Activated CD8-positive, alpha-beta T cell treated with anti-CD3 and anti-CD28 coated beads for 36 hours (primary cell): ENCODE measurements at places on chromosomes 4 and X. TPM values are rescaled to one million over a fixed set of nuclear protein-coding genes. Genes with fewer than 3 reads are reported as not detected.

DNA sequence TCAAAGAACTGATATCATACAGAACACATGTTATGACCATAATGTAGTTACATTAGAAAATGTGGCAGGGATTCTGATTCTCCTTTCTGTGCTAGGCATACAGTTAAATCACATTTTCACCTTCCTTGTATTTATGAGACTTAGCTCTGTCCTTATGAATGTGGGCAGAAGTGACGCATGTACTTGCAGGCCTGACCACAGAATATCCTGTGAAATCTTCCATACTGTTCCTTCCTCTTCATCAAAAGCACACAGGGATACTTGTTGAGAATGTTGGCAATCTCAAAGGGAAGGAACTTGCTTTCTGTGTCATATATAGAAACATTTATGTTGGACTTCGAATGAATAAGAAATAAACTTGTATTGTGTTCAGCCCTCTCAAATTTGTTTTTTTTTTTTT is 17.2 kb upstream of the MYOZ2 start:
- H3K4me1 ChIP-seq: peaks cover 1% of the 10 kb centered on the region
- H3K36me3 ChIP-seq: no peaks in the 10 kb centered on the region
- no peaks in the 10 kb centered on the region for H3K27me3 ChIP-seq
- no peak for DNase-seq
- no peak overlapping the region for H3K4me3 ChIP-seq

DNA sequence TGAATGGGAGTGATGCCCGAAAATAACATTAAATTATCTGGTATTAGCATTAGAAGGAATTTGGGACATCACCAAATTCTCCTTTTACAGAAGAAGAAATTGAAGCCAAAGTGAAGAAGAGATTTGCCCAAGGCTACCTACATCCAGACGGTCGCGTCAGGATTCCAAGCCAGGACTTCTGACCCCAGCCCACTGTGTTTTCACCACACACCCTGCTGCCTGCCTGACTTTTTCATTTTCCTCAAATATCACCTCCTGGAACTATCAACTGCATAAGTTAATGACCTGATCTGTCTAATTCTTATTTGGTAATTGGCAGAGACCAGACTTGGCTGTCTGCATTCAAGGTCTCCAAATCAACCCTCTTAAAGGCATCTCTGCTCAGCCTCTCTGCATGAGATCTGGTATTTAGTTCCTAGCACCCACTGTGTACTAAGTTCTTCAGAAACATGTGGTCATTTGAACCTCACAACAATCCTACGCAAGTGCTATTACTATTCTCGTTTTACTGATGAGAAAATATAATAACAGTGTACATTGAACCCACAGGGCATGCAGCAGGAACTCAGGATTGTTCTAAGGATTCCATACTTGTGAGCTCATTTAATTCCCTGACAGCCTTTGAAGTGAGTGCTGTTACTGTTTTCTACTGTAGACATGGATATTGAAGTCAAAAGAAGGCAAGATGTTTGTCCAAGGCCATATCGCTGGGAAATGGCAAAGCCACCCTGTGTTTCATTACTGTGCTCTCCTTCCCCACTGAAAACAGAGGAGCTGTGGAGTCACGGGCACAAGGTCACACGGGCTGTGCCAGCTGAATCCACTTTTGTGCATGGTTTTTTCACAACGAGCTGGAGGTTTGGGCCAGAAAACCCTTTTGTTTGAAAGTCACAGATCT is 195.2 kb upstream of the C1QTNF7 start:
- H3K27me3 ChIP-seq: no peaks in the 10 kb centered on the region
- no peak overlapping the region for H3K27ac ChIP-seq
- no peaks in the 10 kb centered on the region for H3K36me3 ChIP-seq

DNA sequence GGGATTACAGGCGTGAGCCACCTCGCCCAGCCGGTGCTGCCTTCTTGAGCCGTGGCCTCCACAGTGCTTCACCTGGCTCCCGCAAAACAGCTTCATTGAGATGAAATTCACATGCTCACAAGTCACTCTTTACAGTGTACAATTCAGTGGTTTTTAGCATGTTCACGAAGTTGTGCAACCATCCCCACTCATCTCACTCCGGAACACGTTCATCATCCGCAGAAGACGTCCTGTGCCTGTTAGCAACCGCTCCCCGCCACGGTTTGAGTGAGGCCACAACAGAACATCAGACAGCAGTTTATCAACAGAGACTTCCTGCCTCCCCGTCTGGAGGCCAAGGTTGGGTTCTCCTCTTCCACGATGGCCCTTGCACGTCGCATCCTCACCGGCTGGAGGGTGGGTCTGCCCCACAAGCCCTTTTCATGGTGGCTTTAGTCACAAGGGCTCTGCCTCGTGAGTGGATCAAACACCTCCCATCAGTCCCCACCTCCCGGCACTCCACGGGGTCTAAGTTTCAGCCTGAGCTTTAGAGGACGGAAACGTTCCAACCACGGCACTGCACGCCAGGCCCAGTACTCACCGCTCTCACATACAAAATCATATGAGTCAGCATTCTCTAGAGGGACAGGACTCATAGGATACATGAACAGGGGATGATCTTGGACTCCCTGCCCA is 29.6 kb upstream of the SPON2 start:
- peak overlapping the region; percentile 96 for H3K27ac ChIP-seq

Gene BANK1
- 0.09 TPM for total RNA-seq

Gene NHSL2
- 0.88 TPM for total RNA-seq

DNA sequence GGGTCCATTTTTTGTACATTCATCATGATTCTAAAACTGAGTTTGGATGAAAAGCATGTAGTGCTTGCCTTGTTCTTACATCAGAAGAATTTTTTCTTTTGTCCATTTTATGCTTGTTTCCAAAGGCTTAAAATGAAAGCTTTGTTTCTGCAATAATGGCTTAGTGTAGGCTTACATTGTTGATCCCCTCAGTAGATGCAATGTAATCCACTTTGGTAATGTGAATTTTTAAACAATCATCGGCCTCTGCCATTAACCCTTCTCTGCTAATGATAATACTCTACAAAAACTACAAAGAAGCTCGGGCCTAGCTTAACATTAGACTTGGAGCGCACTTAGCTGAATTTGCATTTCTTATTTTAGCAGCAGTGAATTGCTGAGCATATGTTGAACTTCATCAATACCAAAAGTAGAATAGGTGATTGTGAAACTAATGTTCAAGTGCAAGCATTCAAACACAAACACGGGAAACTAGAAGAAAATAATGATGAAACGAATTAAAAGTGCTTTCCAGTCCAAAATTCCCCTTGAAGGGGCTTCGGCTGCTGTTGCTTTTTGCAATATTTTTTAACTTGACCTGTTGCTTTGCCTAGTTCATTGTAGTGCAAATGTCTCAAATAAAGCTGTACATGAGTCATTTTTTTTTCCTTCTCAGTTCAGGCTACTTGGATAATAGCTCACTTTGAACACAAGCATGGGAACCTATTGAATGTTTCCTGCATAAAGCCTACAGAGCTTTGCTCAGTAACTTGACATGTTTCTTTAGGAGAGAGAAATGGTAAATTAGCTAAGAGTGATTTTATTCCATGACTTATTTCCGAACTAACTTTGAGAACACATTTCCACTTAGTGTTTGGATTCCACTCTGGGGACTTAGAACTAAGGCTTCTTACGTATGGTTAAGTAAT is 66.5 kb downstream of the SLIT2 start:
- DNase-seq: no peak
- no peaks in the 10 kb centered on the region for H3K27me3 ChIP-seq
- no peaks in the 10 kb centered on the region for H3K4me1 ChIP-seq
- no peak overlapping the region for H3K27ac ChIP-seq
- H3K4me3 ChIP-seq: no peak overlapping the region
- H3K36me3 ChIP-seq: no peaks in the 10 kb centered on the region

- H3K27ac ChIP-seq: no peak overlapping the region
- no peak overlapping the region for H3K4me3 ChIP-seq
- no peak for DNase-seq
- no peaks in the 10 kb centered on the region for H3K27me3 ChIP-seq
Observed at GRCh38 chr4:120877021-120877420, 45.5 kb downstream of the PRDM5 start.

DNA sequence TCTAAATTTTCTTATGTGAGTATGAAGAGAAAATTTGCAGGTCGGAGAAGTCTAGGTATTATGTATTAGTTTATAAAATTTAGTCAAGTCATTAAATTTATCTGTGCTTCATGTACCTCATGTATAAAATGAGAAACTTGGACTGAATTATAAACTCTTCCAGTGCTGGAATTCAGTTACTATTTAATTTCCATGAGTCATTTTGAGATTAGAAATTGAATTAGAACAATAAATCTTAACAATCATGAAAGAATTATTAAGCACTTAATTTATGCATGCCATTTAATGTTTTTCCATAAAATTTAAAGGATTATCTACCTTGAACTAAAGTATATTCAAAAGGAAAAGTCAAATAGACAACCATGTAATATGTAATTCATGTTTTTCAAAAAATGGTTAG is 195.8 kb downstream of the MAD2L1 start:
- no peak overlapping the region for H3K4me3 ChIP-seq
- no peak for DNase-seq
- no peak overlapping the region for H3K27ac ChIP-seq
- peaks cover 2% of the 10 kb centered on the region for H3K27me3 ChIP-seq

Gene PRDM8
- total RNA-seq: 2.8 TPM

Gene GAGE2A
- not detected for total RNA-seq

Gene PRKG2
- 0.54 TPM for total RNA-seq

Gene TMSB15A
- not detected for total RNA-seq

Gene PABPC1L2A
- not detected for total RNA-seq

DNA sequence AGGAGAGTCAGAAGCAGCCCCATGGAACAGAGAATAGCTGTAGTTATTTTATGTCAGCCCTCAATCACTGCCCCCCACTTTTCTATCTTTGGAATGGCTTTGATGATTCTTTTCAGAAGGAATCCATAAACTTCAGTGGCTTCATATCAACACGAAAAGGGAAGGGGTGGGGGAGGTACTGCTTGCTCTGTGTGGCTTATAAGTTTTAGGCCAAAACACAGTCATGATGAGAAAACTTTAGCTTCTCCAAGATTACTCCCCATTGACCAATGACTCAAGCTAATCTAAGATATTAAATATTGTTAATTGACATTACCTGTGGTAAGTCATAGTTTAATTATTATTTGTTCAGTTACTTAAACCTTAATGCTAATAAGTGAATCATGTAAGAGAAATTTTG is 669.6 kb upstream of the FAM241A start:
- no peak overlapping the region for H3K4me3 ChIP-seq
- no peak for DNase-seq
- no peaks in the 10 kb centered on the region for H3K4me1 ChIP-seq
- H3K27me3 ChIP-seq: no peaks in the 10 kb centered on the region
- H3K36me3 ChIP-seq: no peaks in the 10 kb centered on the region

GRCh38 chrX:3651277-3651676 is 62.2 kb downstream of the PRKX start:
- no peak overlapping the region for H3K27ac ChIP-seq
- H3K36me3 ChIP-seq: peaks cover 17% of the 10 kb centered on the region
- no peaks in the 10 kb centered on the region for H3K4me1 ChIP-seq
- no peaks in the 10 kb centered on the region for H3K27me3 ChIP-seq
- no peak for DNase-seq

Gene ING2
- total RNA-seq: 18.2 TPM

DNA sequence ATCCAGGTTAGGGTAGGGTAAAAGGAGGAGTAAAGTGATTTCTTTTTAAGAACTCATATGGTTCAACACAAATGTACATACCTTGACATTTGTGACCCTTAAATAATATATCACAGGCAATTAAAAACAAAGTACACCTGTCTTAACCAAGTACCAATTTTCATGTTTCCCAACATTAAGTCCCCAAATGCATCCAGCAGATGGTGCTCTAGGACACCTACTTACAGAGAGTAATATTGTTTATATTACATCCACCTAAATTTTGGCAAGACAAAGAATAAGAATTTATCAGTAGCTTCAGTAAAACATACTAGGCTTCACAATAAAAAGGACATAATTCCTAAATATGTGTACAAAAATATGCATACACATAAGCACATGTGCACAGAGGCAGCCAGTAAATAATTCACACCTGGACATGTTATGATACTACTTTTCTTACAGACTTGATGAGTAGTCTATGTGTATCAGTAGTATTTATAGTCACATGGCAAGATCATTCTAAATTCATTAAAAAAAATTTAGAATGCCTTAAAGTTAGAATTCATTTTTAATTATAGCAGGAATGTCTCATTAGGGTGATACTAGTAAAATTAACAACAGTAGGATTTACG is 219.7 kb downstream of the DCLK2 start:
- no peak overlapping the region for H3K4me3 ChIP-seq
- H3K4me1 ChIP-seq: peaks cover 10% of the 10 kb centered on the region
- peaks cover 4% of the 10 kb centered on the region for H3K36me3 ChIP-seq
- peak; percentile 71 for DNase-seq
- H3K27ac ChIP-seq: no peak overlapping the region

- peak overlapping the region; percentile 55 for H3K4me3 ChIP-seq
- H3K27me3 ChIP-seq: peaks cover 34% of the 10 kb centered on the region
- peaks cover 12% of the 10 kb centered on the region for H3K4me1 ChIP-seq
- no peak overlapping the region for H3K27ac ChIP-seq
Observed at GRCh38 chr4:170089274-170089667, 485 bp downstream of the AADAT start.

- DNase-seq: no peak
- no peak overlapping the region for H3K4me3 ChIP-seq
- H3K36me3 ChIP-seq: no peaks in the 10 kb centered on the region
- no peaks in the 10 kb centered on the region for H3K27me3 ChIP-seq
- H3K4me1 ChIP-seq: no peaks in the 10 kb centered on the region
Observed at GRCh38 chrX:108285918-108286317, 152.3 kb downstream of the COL4A6 start.

DNA sequence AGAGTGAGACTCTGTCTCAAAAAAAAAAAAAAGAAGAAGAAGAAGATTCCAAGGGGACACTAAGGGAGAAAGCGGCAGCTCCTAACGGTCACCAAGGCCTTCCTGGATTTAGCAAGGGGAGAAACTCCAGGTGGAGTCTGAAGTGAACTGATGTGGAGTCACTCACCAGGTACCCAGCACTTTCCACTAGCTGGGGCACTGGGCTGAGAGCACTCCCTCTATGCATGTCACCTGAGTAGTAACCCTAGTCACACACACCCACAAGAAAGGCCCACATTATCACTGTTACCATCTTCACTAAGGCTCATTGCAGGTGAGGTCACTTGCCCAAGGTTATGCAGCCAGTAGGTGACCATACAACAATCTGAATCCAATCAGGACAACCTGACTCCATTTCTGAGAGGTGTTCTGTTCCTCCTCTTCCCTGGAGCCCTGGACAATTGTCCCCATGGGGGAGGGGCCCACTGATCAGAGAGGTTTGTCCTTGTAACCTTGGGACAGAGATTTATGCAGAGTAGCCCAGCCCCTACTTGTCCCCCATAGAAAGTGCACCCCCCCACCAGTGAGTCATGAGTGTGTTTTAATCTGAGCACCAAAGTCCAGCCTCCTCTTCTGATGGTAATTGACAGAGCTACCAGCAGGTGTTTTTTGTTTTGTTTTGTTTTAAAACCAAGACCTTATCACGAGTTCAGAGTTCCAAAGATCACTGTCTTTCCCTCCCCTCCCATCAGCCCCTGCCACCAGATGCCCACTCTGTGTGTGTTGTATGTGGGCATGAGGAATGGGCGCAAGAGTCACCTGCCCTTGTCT is 5.9 kb upstream of the SASH3 start:
- H3K27ac ChIP-seq: peak overlapping the region; percentile 93
- DNase-seq: peak; percentile 69
- no peak overlapping the region for H3K4me3 ChIP-seq
- peaks cover 65% of the 10 kb centered on the region for H3K4me1 ChIP-seq
- H3K36me3 ChIP-seq: peaks cover 5% of the 10 kb centered on the region
